ENCODE measurements at places on chromosomes 12 and 14. TPM values are rescaled to one million over a fixed set of nuclear protein-coding genes. Genes with fewer than 3 reads are reported as not detected.

CLEC4C gene
- 0.13 TPM for polyA plus RNA-seq

AQP6 gene
- polyA plus RNA-seq: 0.06 TPM

NTF3 gene
- 1.5 TPM for polyA plus RNA-seq

DYRK4 gene
- 8.7 TPM for polyA plus RNA-seq

POC1B gene
- polyA plus RNA-seq: 7.5 TPM

NRIP2 gene
- 0.03 TPM for polyA plus RNA-seq

RPS6KA5 gene
- 0.93 TPM for polyA plus RNA-seq

OTX2 gene
- polyA plus RNA-seq: 155 TPM

Measured in H1 (cell line).